ENCODE measurements at places on chromosomes 12 and 14.

- no peak for DNase-seq
Observed at GRCh38 chr12:12191008-12191407, 75.8 kb downstream of the LRP6 start.

GRCh38 chr14:103116636-103117035 is 6.6 kb upstream of the TNFAIP2 start:
- DNase-seq: no peak

DNA sequence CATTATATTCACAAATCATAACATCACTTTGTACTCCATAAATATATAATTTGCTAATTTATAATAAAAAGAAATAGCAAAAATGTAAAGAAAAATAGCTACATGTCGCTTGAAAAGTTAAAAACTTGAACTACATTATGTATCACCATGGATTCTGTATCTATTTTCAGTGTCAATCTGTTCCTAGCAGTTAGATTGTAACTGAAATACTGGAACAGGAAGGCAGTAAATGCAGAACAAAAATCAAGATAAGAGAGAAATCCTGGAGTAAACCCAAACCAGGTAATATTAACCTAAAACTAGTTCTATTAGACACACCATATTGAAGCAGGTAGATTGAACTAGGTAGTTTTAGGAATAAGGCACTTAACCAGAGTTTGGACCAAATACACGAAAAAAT is 60.3 kb downstream of the IPO8 start:
- DNase-seq: no peak

GRCh38 chr12:22287101-22287500 is 47.4 kb downstream of the ST8SIA1 start:
- no peak for DNase-seq

DNA sequence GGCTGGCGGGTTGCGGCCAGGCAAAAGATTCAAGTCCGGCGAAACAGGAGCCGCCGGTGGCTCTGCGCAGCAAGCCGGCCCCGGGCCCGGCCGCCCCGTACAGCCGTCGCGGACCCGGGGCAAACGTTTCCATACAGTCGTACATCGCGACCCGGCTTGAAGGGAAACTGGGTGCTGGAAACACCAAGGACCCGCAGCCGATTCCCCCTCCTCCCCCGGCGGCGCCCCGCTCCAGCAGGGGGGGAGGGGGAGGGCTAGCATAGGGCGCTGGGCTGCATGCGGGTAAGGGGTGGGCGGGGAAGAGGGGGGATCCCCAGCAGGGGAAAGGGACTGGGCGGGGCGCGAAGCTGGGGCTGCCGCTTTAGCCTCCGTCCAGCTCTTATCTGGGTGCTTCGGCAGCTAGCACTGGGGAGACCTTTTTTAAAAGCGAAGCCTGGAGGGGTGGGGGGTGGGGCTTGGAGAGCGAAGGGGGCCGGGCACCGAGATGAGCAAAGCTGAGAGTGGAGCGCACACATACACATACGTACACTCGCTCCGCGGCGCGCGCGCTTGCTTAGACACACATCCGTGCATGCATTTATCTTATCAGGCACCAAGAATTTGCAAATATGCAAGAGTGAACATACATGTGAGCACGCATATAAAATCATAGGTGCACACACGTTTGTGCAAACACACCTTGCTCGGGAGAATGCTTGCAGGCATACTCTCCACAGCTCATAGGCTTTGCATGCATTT is 11.9 kb downstream of the RARG start:
- DNase-seq: peak; percentile 27

GRCh38 chr12:5708371-5708770 is 236.7 kb downstream of the ANO2 start:
- no peak for DNase-seq

DNA sequence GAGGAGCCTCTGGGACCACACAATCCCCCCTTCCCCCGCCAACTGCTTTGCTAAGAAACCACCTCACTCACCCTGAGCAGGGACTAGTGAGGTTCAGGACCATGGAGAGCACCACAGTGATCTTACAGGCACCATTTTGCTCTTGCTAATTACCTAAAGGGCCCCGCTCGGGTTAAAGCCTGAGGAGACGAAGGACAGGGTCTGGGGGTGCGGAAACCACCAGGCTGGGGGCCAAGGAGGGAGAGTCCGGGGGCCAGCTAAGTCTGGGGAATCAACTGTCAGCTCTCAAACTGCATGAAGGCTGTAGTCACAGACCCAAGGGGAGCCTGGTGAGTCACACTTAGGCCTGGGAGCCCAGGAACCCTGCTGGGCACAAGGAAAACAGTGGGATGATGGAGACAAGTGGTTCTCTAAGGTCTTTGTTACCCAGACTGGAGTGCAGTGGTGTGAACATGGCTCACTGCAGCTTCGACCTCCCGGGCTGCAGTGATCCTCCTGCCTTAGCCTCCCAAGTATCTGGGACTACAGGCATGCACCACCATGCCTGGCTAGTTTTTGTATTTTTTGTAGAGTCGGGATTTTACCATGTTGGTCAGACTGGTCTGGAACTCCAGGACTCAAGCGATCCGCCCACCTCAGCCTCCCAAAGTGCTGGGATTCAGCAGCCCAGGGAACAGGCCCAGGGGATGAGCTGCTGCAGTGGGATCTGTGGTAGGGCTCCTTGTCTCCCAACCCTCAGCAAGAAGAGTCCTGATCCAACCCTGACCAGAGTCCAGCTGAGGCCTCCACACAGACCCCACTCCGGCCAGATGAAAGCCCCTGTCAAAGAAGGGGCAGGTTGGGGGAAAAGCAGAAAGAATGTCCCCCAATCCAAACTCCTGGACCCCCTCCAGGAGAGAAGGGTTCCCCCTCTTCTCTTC is 98.8 kb downstream of the CALM1 start:
- no peak for DNase-seq

- DNase-seq: no peak
Observed at GRCh38 chr12:108442067-108442466, 73.0 kb upstream of the FICD start.

DNA sequence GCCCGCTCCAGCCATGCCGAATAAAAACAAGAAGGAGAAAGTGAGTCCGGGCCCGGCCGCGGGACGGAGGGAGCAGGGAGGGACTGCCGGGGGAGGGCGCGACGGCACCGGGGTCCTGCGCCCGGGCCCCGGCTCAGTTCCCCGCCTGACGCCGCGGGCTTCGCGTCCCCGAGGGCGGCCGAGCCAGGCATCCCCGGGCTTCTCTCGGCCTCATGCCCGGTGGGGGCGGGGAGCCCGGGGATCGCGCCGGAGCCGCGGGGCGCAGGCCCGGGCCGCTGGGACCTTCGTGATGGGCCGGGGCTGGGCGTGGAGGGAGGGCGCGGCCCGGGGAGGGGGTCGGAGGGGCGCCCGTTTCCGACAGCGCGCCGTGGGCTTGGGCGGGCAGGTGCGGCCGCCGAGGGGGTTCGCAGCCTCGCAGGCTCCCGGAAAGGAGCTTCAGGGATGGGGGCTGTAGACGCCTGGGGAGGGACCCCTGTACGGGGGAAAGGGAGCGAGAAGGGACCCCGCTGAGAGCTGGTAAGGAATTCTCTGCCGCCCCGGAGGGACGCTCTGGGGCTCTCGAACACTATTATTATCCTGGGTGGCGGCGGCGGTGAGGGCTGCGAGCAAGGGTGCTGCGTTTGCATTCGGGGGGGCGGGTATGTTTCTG is 496 bp downstream of the PPP2R5C start:
- DNase-seq: peak; percentile 27

GRCh38 chr12:111445726-111446581 is 40.2 kb downstream of the SH2B3 start:
- peak; percentile 79 for DNase-seq

DNA sequence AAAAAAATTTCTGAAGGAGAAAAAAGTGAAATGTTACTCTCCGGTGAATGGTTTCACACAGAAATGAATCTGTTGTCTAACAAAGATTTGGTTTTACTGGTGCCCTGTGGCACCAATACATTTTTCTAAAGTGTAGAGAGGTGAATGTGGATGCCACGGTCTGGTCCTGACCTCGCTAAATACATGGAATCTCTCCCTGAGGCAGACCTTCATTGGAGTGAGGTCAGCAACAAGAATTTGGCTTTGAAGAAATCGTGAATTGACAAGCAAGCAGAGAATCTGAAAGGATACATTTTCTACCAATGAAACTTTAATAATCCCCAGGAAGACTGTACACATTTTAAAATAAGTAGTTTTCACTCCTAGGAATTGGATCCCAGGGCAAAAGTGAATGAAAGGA is 81.2 kb upstream of the OTOGL start:
- no peak for DNase-seq

GRCh38 chr14:50335389-50335788 is 23.3 kb downstream of the DMAC2L start:
- peak; percentile 87 for DNase-seq

GRCh38 chr12:69966409-69966808 is 141.4 kb downstream of the MYRFL start:
- no peak for DNase-seq

DNA sequence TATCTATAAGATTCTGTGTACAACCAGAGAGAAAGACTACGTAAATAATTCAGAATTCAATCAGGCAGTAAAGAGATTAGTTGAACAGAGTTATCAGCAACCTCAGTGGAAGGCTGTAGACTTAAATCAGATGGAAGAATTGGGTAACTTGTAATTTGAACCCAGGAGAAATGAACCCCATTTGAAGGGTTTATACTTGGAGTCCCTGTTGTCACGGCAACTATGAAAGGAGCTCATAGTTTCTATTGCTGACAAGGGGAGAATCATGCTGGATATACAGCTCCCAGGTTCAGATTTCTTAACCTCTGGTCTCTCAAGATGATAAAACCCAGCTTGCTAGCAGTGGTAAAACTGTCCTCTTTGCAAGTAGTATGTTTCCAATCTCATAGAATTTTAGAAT is 54.4 kb upstream of the BMP4 start:
- no peak for DNase-seq

DNA sequence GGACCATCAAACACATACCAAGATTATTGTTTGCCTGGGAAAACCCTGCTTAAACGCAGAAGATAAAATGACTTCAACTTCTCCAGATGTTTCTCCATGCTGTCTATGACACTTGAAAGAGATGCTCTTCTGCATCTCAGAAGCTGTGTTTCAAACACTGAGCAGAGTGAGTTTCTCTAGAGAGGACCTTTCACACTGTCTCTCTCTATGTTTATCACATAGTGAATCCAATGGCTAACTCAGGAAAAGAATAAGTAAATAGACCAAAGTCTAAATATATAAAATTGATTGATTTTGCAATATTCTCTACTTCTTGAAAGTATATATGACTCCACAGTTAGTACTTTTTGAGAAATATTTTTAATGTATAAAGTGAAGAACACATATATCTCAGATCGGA is 325.6 kb upstream of the USP15 start:
- no peak for DNase-seq

GRCh38 chr12:94788298-94788697 is 137.9 kb upstream of the TMCC3 start:
- no peak for DNase-seq

DNA sequence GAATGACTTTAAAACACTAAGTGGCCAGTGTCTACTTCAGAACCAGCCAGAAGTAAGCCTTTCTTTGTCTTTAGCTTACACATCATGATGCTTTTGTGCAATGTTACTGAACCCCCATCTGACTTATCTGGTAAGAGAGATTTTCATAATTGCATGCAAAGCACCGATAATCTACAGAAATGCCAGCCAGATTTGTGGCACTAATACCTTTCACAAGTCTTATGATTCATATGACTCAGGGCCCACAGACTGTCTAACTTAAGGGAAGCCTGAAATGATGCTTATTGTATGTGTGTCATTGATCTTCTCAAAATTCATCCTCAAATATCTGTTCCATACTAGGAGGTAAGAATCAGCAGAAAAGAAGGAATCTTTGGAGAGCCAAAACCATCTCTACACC is 18.0 kb downstream of the IGF1 start:
- DNase-seq: no peak

DNA sequence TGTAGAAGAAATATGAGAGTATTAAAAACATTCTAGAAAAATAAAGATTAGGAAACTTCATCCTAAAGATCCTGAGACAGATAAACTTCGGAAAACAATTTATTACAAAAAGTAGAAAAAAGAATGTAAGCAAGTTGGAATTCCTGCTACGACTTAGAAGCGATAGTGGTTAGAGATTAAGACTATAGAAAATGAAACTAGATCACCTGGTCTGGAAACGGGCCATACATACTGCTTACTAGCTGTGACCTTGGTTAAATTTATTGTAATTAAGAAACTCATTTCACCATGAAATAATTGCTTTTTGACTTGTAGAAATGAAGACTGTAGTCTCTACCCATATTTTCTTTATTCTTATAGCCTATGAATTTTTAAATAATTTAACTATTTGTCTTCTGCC is 614.1 kb downstream of the SLC16A7 start:
- DNase-seq: no peak

GRCh38 chr12:54661048-54661447 is 12.9 kb upstream of the DCD start:
- no peak for DNase-seq

DNA sequence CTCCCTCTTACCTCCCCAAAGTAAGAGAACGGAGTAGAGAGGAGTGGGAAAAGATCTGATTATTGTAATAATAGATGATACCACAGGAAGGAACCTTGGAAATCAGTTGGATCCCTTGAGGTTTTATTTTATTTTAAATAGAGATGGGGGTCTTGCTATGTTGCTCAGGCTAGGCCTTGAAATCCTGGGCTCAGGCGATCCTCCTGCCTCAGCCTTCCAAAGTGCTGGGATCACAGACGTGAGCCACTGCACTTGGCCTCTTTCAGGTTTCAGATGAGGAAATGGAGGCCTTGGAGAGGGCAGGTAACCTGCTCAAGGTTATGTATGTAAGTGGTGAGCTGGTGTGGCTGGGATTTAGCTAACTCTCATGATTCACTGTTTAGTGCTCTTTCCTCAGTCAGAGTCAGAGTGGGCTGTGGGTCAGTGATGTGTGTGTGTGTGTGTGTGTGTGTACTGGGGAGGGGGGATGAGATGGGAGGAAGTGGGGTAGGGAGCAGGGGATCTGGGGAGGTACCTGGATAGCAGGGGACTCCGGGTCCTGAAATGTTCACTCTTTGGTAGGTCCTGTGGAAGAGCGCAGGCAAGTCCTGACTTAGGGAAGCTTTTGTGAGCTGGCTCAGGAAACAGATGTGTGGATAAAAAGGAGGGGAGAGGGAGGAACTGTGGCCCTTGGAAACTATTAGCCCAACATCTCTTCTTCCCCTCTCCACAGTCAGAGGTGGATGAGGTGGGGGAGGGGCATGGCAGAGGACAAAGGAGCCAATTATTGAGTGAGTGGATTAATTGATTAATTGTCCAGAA is 4.7 kb upstream of the CISTR start:
- no peak for DNase-seq

DNA sequence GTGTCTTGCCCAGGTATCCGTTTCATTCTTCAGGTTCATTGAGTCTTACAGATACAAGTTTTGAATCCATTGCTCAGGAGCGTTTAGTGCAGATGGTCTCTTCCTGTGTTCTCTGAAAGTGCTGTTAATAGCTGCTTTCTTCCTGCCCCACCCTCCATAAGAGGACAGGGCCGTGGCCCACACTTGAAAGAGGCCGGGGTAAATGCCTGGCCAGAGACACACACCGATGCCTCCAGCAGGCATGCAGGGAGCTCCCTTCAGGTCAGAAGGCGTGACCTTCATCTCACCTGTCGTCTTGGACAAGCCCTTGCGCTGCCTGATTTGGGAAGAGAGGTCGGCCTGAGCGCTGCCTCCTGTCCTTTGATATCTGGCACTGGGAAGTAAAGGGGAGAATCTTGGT is 11.6 kb downstream of the PRKAB1 start:
- DNase-seq: no peak

GRCh38 chr12:115296613-115297198 is 612.7 kb upstream of the TBX3 start:
- no peak for DNase-seq

Measured in COR-L47 (cell line).